ENCODE measurements at places on chromosomes 12 and 14. TPM values are rescaled to one million over a fixed set of nuclear protein-coding genes. Genes with fewer than 3 reads are reported as not detected.

Gene CYP27B1
- 0.54 TPM for total RNA-seq

Gene GRIP1
- 0.09 TPM for total RNA-seq

Gene MUCL1
- not detected for total RNA-seq

Gene SAMD15
- total RNA-seq: 0.94 TPM

Gene WDR89
- 14.8 TPM for total RNA-seq

Gene ZNF891
- total RNA-seq: 0.54 TPM

Gene PKP2
- total RNA-seq: 5.9 TPM

Gene OR6C75
- total RNA-seq: not detected

Gene ANKLE2
- 63.6 TPM for total RNA-seq

Gene RHEBL1
- total RNA-seq: 0.94 TPM

Gene TEX22
- total RNA-seq: 0.09 TPM

Gene LRRC43
- 0.72 TPM for total RNA-seq

Gene ADAMTS20
- total RNA-seq: not detected

Gene LIN7A
- 0.18 TPM for total RNA-seq
